Hindlimb muscle (tissue), 1 donor: ENCODE measurements at places on chromosomes 2 and 18.

DNA sequence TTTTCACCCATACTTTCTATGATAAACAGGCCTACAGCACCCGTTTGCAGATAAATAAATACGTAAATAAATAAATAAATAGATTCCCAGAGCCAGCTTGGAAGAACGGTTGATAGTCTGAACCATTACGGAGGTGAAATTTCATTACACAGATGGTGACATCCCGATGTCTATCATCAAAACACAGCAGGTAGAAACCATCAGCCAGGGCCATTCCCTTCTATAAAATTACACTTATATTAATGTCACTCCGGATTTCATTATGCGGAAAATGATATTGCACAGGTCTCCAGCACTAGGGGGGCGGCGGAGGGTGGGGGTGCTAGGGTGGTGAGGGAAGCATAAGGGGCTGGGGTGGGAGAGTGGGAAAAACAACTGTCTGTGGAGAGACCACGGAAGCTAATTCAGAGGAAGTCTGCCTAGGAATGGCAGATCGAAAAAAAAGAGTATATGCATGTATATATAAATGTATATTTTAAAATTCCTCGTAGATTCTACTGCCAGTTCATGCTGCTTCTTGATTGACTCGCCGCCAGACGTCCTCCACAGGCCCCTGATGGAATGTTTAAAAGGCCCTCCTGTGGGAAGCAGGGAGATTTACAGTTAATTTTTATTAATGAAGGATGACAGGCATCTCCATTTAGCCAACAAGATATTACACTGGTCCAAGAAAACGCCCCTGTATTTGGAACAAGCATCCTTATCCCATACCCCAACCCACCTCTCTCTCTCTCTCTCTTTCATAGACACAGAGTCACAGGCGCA lies 1906.0 kb upstream of the PIK3C3 start:
- DNase-seq = no peak

DNA sequence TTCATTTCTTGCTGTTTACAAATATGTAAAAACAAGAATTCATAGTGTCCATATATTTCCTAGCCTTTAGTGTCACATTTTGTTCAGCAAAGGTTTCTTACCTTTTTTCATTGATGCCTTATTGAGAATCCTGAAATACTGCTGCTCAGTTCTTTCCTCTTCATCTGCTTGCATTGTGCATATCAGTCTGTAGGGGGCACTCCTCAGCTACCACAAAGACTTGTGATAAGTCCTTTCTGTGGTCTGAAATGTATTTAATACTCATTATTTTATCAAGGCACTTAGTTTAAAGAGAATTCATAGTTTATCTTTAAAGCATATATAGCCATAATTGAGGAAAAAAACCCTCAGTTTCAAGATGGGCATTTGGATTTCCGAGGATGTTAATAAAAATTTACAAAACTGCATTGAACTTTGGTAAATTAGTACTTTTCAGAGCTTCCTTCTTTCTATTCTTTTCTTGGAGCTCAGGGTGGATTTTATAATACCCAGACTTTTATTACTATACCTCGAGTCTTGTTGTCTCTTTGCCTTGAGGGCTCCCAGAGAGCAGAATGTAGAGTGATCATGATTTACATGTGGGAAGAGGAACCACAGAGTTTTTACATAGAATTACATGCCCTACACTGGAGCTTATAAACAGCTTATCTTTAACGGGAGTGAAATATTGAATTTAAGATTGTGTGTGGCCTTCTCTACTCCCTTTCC lies 570.1 kb downstream of the PLCL1 start:
- DNase-seq = peak; percentile 47

DNA sequence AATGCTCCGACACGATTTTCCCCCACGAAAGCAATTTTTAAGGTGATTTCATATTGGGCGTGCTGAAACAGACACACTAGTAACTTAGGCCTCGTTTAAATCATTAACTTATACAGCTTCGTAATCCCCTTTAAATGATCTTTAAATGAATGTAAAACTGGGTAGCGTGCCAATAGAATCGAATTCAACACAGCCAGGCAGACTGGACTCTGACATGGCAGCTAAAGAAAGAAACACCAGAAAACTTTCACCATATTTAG lies 2.4 kb upstream of the ID2 start:
- DNase-seq = no peak

DNA sequence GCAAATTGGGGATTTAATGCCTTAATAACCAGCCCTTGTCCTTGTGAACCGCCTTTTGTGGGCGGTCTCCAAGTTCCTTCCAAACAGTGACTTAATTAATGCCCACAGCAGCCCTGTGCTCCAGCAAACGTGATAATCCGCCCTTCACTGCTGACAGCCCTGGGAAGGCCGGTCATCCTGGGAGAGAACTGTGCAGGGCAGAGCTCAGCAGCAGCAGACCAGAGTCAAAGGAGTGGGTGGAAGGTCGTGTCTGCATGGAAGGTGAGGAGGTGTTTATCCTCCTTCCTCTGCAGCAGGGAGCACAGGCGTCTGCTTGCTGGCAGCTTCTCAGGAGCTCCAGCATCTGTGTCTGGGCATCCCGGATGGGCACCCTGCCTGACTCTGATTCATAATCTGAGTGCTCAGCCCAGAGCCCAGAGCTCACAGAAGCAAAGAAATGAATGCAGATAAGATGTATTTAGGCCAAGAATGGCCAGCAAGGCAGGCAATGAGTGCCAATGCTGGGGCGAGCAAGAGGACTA lies 270.0 kb upstream of the PXDN start:
- peak; percentile 43 for DNase-seq

DNA sequence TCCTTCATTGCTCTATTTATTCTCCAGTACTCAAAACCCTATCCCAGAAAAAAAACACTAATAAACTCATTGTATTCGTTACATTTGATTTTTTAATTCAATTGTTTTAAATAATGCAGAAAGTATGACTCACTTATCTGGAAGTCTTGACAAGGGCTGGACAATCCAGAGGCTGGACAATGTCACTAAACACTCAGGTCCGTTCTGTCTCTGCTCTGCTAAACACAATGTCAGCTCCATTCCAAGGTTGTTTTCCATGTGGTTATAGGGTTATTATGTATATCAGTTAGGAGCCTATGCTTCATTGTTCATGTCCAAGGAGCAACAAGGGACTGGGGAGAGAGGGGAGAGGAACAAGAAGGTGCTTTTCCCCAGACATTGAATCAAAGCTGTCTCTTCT lies 125.5 kb downstream of the IRS1 start:
- no peak for DNase-seq

DNA sequence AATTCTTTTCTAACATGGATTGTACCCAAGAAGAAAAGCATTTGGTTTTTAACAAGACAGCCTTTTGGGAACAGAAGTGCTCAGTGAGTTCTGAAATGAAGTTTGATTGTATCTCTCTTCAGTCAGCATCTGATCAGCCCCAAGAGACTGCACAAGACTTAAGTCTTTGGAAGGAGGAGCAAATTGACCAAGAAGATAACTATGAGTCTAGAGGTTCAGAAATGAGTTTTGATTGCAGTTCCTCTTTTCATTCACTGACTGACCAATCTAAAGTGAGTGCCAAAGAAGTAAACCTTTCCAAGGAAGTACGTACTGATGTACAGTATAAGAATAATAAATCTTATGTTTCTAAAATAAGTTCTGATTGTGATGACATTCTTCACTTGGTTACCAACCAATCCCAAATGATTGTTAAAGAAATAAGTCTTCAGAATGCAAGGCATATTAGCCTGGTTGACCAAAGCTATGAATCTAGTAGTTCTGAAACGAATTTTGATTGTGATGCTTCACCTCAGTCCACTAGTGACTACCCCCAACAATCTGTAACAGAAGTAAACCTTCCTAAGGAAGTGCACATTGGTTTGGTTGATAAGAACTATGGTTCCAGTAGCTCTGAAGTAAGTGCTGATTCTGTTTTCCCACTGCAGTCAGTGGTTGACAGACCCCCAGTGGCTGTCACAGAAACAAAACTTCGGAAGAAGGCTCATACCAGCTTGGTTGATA lies 31.2 kb downstream of the ZDBF2 start:
- no peak for DNase-seq

DNA sequence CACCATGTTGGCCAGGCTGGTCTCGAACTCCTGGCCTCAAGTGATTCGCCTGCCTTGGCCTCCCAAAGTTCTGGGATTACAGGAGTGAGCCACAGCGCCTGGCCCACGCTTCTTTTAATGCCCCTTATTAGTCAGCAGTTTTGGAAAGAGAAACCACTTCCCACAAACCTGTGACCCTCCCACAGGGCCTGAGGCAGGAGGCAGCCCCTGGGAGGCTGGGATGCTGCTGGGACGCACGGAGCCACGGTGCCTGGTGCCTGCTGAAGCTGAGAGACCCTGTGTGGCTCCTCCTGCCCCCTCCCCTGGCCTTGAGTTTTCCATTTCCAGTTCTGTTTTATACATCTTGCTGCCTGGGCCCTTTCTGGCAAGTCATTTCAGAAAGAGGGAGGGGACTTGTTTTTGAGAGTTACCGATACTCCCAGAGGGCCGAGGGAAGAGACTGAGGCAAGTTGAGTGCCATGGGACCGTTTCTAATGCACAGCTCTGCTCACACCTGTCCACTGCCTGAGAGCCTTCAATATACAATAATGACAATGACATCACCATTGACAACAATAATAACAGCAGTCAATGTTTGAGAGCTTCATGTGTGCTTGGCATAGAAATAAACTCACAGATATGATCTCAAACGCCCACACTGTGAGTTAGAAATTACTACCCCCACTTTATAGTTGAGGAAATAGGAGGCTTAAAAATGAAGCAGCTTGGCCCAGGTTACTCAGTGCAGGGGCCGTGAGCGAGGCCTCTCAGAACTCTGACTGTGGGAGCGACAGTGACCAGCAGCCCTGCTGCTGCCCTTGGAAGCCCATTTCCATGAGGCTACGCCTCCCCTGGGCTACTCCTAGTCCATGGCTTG lies 78.1 kb upstream of the YWHAQ start:
- DNase-seq = no peak

- DNase-seq = no peak
These were observed 105.9 kb upstream of the CREB1 start for GRCh38 chr2:207423886-207424285.

GRCh38 chr2:145065342-145065741 lies 545.4 kb upstream of the ZEB2 start:
- no peak for DNase-seq

DNA sequence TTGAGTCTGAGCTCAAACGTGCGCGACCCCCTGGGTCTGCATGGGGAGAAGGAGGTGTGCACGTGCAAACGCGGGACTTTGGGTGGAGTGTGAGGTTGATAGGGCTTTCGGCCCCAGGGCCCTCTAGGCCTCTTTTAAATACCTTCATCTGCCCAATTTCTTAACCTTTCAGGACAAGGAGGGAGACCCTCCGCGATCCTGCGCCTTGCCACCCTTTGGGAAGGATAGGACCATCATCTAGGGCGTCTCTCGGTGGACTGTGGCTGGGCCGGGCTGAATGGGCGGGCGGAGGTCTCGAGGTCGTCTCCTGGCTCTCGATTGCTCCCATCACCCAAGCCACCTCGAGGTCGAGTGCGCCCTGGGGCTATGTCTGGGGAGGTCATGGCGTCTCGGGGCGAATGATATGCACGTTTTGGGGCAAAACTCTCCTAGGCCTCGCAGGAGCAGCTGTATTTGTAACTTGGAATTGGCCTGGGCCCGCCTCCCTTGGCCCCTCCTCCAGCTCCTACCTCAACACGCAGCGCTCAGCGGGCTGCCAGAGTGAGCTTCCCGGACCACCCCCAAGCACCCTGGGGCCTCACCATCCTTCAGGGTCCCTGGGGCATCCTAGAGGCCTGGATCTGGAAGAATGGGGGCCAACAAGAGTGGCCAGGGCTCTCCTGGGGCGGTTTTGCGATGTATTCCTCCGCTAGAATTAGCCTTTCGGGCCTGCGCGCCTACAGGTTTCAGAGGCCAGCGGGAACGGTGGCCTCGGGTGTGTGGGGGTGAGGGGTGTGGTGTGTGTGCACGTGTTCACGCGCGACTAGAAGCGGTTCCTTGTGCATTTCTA lies 8.7 kb upstream of the SIX3 start:
- DNase-seq = no peak

- no peak for DNase-seq
These were observed 229.5 kb downstream of the DCC start for GRCh38 chr18:52569492-52569891.

DNA sequence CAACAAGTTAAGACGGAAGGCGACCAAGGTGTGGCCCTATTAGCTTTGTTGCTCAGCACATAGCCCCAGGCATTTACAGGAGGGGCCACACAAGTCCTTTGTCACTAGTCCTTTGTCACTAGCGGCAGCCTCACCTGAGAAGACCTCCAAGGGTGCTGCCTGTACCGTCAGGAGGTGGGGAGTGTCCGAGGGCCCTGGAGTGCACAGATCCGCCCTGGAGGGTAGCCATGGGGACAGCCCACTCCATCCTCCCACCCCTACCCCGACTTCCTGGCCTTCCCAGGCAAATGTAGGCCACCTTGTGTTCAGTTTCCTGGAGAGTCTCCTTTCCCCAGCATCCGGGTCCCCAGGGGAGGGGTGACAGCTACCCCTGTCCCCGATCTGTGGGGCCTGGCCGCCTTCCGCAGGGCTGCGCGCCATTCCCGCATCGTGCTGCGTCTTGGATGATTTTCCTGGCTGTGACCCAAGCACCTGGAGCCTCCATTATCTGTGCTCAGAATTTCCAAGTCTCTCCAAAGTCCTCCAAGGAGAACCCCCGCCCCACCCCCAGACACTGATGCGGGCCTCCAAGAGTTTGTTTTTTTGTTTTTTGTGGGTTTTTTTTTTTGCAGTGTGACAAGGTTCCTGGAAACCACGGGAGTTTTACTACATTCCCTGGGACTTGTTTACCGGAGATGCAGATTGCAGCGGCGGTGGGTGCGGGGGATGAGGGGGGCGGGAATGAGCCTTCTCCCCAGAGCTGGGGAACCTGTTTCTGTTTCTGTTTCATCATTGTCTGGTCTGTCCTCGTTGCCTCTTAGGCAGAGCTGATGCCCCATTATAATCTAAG lies 28.6 kb downstream of the TEX44 start:
- peak; percentile 83 for DNase-seq

- DNase-seq = no peak
These were observed 303.1 kb upstream of the FBXO11 start for GRCh38 chr2:48209214-48209885.

DNA sequence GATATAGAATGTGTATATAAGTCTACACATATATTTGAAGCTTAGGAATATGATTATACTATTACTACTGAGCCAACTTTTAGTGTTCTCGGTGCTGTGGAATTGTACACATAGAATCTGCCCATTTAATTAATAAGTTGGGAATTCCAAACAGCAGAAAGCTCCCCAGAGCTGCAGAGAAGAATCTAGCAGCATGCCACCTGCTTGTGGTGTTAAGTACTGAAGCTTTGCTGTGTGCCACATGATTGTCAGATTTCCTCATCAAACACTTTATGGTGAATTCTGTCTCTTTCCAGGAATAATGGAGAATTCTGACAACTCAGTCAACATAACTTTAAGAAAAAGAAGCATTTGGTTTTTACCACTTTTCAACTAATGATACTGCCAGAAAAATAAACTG lies 117.8 kb downstream of the WDSUB1 start:
- no peak for DNase-seq

DNA sequence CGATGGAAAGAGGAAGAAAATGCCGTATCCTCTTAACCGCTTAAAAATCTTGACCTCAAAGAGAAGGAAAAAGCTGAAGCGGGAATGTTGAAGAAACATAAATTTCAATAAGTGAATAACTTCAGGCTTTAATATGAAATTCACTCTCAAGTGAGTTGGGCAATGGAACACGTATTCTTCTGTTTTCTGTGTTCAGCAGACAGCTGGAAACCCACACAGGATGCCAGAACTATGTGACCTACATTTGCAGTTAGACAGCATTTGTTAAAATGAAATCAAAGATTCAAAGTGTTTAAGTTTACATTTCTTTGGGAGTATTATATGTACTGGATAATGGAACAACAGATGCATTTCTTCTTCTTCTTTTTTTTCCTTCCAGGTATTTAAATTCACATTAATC lies 80.5 kb upstream of the SPATS2L start:
- peak; percentile 78 for DNase-seq

GRCh38 chr18:58649966-58650816 lies 21.1 kb upstream of the MALT1 start:
- no peak for DNase-seq
